Right cardiac atrium (tissue), 5 donors: ENCODE measurements at places on chromosomes 12 and 14. TPM values are rescaled to one million over a fixed set of nuclear protein-coding genes. Genes with fewer than 3 reads are reported as not detected.

Gene RTL1
- total RNA-seq = not detected

Gene SSPN
- 74.5 TPM for total RNA-seq

Gene HOXC6
- total RNA-seq = 0.65 TPM

Gene KRT73
- not detected for total RNA-seq

Gene MYO1H
- 0.88 TPM for total RNA-seq

Gene GDF11
- total RNA-seq = 17.5 TPM

Gene ACADS
- 38.0 TPM for total RNA-seq

Gene PRR13
- 80.8 TPM for total RNA-seq

Gene KRT7
- 0.94 TPM for total RNA-seq

Gene EML5
- 0.40 TPM for total RNA-seq

Gene VWF
- total RNA-seq = 144 TPM

Gene INHBC
- total RNA-seq = not detected

Gene HAL
- 0.11 TPM for total RNA-seq

Gene ESPL1
- total RNA-seq = 0.42 TPM

Gene BEGAIN
- 1.6 TPM for total RNA-seq

Gene IRAK3
- total RNA-seq = 17.0 TPM

Gene BAZ2A
- 48.8 TPM for total RNA-seq

Gene ASIC1
- 4.5 TPM for total RNA-seq

Gene KLHL33
- total RNA-seq = 1.2 TPM

Gene CRY1
- 12.2 TPM for total RNA-seq

Gene NYNRIN
- total RNA-seq = 9.3 TPM

Gene ACOT4
- 0.74 TPM for total RNA-seq

Gene ADAM20
- 0.42 TPM for total RNA-seq

Gene HSPA2
- total RNA-seq = 64.1 TPM

Gene RAD9B
- total RNA-seq = 3.8 TPM

Gene PRR4
- 1.2 TPM for total RNA-seq
